ENCODE measurements at places on chromosomes 2 and 18.

DNA sequence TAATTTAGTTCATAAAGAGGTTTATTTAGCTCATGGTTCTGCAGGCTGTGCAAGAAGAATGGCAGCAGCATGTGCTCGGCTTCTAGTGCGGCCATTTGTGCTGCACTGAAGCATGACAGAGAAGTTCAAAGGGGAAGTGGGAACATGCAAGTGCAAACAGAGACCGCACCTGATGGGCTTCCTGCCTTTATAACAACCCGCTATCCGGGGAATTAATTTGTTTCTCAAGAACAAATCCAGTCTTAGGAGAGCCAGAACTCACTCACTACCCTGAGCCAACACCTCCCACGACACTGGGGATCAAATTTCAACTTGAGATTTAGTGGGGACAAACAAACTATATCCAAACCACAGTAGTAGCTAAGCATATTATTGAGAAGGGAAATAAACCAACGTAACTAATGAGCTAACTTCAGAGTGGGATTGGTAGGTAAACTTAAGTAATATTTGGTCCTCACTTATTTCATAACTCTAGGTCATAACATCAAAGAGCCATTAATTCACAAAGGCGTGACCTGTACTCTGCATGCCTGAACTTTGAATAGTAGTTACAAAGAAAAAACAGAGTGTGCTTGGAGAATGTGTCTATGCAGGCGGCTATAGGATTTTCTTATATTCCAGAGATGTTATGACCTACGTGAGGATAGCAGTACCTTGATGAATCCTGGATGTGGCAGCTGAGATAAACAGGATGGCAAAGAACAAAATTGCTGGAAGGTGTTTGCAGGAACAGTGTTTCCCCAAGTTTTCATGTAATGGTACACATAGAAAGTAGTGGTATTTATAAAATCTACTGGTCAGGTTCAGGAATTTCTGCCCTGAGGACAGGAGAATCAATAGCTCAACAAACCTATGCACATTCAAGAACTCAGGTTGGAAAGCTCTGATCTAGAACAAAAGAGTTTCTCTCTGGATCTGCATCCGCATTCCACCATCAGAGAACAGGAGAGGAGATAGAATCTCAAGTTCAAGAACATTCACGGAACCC lies 845.9 kb upstream of the ID2 start:
- DNase-seq = no peak

GRCh38 chr2:45720210-45720609 lies 68.7 kb downstream of the PRKCE start:
- DNase-seq = no peak

- no peak for DNase-seq
These were observed 7.8 kb upstream of the SEMA4C start for GRCh38 chr2:96877631-96878092.

DNA sequence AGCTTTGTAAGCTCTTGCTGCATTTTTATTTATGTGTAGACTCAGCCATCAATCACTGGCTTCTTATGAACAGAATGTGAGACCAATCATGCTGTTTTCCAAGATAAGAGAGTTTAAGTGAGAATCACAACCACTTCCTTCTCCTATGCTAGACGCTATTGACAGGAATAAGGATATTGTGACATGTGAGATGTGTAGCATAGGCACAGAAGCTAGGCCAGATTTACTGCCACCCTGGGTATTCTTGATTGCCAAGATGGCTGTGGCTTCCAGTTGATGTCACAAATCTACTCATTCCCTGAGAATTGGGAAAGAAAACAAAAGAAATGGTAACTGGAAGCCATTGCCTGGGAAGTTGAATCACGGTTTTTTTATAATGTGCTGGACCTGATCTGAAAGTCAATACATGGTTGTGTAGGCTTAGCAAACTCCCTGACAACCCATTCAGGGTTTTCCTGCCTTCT lies 49.9 kb downstream of the RAB27B start:
- no peak for DNase-seq

- no peak for DNase-seq
These were observed 42.8 kb downstream of the ITSN2 start for GRCh38 chr2:24317491-24317920.

- DNase-seq = no peak
These were observed 16.9 kb upstream of the VPS54 start for GRCh38 chr2:64036034-64036705.

DNA sequence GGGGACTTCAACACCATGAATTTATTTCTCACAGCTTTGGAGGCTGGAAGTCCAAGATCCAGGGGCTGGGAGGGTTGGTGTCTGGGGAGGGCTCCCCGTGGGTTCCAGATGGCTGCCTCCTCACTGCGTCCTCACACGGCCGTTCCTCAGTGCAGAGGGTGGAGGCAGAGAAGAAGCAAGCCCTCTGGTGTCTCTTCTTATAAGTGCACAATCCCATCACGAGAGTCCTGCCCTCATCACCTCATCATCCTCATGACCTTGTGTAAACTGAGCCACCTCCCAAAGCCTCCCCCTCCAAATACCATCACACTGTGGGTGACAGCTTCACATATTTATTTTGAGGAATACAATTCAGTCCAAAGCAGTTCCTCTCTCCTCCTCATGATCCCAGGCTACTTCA lies 26.3 kb downstream of the TMEM163 start:
- DNase-seq = no peak

GRCh38 chr2:122737429-122738077 lies 982.1 kb downstream of the TSN start:
- no peak for DNase-seq

DNA sequence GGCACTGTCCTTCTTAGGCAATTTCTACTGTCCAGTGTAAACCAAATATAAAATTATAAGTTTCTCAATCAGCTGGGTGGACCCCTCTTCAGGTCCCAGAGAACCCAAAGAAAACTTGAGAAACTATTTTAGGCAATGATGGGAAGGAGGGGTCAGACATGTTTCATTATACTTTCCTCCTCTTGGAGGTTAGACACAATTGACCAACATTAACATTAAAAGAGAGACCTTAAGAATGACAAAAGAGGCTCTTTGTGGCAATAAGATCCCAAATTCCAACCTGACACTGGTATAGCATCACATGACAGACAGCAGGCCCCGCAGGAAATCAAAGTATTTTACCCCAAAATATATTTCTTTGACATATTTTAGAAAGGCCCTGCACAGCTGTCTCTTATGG lies 73.1 kb downstream of the LRRTM1 start:
- DNase-seq = no peak

DNA sequence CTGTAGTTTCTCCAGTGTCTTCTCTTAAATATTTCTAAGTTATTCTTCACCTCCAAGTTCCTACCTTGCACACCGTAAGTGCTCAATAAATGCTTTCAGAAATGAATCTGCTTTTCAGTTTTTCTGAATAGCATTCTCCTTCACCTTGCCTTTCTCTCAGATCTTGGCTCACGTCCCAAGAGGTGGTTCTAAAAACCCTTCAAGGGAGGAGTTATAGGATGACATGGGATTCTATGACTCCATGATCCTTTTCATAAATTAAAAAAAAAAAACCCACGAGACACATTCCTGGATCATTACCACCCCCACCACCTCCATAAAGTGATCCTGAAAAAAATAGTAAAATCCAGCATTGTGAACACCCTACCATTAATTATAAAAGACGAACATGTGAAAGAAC lies 11.7 kb downstream of the KCTD1 start:
- no peak for DNase-seq

GRCh38 chr2:46945671-46946070 lies 30.1 kb upstream of the MCFD2 start:
- DNase-seq = no peak

- DNase-seq = no peak
These were observed 212.9 kb downstream of the CYP26B1 start for GRCh38 chr2:71934595-71935261.

GRCh38 chr2:130289780-130290179 lies 52.9 kb upstream of the IMP4 start:
- no peak for DNase-seq

GRCh38 chr18:77103991-77104531 lies 28.5 kb downstream of the MBP start:
- DNase-seq = no peak

- DNase-seq = no peak
These were observed 600.6 kb upstream of the SALL3 start for GRCh38 chr18:78378983-78379382.

- DNase-seq = no peak
These were observed 351.5 kb downstream of the TXNL1 start for GRCh38 chr18:56286775-56287325.

DNA sequence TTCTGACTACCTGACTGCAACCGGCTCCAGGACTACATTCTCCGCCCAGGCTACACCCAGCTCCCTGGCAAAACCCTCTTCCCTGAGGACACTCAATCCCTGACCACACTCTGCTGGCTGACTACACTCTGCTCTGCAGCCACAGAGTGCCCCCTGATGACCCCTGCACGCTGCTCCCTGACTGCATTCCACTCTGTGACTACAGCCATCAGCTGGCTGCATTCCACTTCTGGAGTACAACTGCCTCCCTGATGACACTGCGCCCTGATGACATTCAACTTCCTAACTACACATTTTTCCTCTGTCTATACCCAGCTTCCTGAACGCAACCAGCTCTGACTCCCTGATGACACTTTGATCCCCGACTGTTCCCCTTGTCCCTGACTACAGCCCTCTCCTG lies 71.3 kb upstream of the NRXN1 start:
- no peak for DNase-seq

- DNase-seq = no peak
These were observed 36.6 kb downstream of the USP34 start for GRCh38 chr2:61434314-61434713.

DNA sequence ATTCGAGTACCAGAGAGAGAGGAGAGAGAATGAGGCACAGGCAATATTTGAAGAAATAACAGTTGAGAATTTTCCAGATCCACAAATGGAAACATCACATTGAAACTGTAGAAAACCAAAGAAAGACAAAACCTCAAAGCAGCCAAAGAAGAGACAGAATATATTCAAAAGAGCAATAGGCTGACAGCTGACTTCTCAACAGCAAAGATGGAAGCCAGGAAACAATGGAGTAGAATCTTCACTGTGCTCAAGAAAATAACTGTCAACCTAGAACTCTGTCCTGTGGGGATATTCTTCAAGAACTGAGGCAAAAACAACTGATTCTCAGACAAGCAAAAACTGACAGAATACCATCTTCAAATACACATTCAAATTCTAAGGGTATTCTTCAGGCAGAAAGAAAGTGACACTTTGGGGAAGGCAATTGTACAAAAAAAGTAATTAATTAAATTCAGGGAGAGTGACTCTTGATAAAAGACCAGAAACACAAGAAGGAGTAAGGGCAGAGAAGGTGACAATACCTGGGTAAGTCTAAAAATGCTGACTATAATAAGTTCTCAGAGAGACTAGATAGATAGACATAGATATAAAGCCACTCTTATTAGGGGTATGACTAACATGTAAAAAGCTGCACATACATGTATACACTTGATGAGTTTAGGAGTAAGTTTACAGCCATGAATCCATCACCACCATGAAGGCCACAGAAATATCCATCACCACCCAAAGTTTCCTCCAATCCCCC lies 25.6 kb downstream of the ANKMY1 start:
- DNase-seq = no peak

DNA sequence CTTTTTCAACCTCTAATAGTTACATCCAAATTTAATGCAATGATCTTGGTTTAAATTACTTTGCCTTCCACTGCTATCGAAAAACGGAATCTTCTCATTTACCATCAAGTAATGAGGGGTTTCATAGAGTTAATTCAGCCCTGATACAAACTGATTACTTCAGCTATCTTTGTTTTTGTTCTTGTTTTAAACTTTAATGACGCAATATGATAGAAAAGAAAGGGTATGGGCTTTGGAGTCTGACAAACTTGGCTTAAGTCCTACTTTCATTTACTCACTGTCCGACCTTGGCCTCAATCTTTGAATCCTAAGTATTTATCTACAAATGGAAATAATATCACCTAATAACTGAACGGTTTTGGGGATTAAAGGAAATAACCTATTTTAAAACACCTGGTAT lies 16.1 kb downstream of the ADAM17 start:
- DNase-seq = no peak

GRCh38 chr2:231245249-231246094 lies 47.0 kb downstream of the ARMC9 start:
- no peak for DNase-seq

DNA sequence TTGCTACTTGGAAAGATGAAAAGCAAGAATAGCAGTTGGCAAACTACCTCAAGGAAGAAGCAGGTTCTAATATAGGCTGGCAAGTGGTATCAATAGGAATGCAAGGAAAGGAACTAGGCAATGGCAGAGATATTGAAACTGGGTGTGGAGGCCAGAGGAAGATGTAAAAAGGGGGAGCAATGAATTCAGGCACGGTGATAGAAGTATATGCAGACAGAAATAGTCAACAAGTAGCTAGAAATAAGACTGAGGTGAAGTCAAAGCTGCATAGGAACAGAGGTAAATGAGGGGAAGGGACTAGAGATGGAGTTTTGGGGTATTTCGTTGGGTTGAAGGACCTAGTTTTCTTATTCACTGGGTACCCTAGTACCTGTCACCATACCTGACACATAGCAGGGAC lies 4.1 kb downstream of the PCBP1 start:
- no peak for DNase-seq

DNA sequence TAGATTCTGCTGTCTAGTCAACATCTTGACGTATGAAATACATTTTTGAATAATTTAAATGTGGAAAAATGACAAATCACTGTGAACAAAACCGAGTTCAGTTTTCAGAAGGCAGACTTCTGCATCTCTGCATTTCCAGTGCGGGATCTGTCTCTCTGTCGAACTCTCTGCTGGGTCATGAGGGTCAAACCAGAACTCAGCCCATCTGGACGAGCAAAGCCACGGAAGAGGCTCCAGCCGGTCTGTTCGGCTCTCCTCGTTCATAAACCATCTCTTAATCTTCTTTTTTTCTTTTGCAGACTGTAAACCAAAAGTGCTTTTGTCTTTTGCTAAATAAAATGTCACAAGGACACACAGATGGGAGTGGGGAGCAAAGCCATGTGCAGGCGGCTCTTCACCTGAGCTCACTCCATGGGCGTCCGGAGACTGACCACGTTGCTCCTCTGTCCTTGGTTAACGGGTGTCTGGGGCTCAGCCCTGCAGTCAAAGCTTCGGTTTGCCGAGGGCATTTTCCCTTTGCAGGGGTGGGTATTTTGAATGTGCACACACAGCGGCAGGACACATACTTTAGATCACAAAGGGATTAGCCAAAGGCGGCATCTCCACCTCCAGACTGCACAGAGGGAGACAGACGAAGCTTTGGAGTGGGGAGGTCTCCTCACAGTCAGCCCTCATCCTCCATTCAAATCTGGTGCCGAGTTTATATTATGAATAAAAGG lies 737.9 kb upstream of the SALL3 start:
- DNase-seq = no peak
